ENCODE measurements at places on chromosomes 5 and 9.

DNA sequence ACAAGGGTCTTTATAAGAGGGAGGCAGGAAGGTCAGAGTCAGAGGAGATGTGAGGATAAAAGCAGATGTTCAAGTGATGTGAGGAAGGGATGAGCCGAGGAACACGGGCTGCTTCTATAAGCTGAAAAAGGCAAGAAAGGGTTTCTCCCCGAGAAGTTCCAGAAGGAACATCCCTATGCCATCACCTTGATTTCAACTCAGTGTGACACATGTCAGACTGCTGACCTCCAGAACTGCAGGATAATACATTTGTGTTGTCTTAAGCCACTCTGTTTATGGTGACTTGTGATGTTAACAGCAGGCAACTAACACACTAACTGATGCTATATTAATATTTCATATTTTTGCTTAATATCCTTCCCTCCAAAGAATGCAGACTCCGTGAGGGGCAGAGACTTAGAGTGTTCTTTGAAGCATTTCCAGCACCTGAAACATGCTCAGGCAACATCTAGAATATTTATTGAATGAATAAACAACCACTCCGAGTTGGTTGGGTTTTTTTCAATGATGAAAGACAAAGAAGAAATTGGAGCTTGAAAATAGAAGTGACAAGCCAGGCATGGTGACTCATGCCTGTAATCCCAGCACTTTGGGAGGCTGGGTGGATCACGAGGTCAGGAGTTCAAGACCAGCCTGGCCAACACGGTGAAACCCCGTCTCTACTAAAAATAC, 77.6 kb upstream of the ADRA1B start:
- DNase-seq: no peak

- no peak for DNase-seq
Measured at GRCh38 chr5:89711526-89711925, 698.0 kb downstream of the CETN3 start.

GRCh38 chr5:94690778-94691177, 72.3 kb downstream of the SLF1 start:
- no peak for DNase-seq

GRCh38 chr9:6645355-6646292, at the start of gene GLDC:
TSS of gene GLDC (minus strand) at chr9:6645729. CDS start at chr9:6645499, 230 bp downstream.
- peak; percentile 98 for DNase-seq

DNA sequence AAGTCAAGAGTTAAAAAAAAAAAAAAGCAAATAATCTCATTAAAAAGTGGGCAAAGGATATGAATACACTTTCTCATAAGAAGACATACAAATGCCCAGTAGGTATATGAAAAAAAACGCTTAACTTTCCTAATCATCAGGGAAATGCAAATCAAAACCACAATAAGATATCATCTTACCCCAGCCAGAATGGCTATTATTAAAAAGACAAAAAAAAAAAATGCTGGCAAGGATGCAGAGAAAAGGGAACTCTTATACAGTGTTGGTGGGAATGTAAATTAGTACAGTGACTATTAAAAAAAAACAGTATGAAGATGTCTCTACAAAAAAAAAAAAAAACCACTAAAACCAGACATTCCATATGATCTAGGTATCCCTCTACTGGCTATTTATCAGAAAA, 79.4 kb downstream of the LPAR1 start:
- no peak for DNase-seq

- peak; percentile 62 for DNase-seq
Measured at GRCh38 chr5:139394123-139394653, 716 bp downstream of the PROB1 start.

GRCh38 chr9:127347831-127348776, 48.9 kb upstream of the SLC2A8 start:
- DNase-seq: no peak

DNA sequence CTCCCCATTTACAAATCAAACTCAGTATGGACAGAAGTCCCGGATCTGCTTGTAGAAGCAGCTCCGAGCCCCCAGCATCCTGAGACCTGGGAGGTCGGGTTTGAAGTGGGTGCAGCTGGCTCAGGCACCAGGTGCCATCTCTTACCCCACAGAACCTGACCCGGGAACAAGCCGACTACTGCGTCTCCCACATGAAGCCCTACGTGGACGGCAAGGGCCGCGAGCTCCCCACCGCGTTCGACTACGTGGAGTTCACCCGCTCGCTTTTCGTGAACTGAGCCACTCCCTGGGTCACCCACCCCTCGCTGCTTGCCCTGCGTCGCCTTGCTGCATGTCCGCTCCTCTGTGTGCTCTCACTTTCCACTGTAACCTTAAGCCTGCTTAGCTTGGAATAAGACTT, 23.6 kb downstream of the DYNC2I2 start:
- no peak for DNase-seq

DNA sequence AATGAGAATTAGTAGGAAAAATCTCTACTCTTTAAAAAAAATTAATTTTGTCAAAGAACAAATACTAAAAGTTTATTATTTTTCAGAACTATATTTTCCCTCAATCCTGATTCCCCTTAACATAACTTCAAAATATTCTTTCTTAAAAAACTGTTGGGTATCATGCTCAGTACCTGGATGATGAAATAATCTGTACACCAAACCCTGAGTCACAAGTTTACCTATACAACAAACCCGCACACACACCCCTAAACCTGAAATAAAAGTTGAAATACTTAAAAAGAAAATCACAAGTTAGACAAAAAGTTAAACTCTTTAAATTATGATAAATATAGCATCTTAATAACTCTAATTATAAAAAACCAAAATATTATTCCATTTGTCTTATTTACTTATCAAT, 812.3 kb downstream of the MAT2B start:
- no peak for DNase-seq

DNA sequence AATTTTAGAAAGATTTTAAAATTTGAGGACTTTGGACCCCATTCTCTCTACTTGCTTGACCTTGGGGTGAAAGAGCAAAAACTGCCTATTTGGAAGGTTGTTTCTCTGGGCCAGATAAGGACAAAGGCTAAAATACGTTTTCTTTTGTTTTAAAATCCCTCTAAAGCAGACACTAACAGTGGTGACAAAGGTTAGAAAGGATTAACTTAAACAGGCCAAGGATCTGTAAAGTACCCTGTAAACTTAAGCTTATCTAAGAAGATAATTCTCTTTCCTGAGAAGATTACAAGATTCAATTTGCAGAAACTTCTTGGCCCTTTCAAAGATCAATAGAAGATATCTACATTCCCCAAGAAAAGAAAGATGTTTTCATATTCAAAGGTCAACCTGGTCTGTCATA, 12.1 kb downstream of the TRPM6 start:
- DNase-seq: no peak

- no peak for DNase-seq
Measured at GRCh38 chr5:169778622-169779596, 141.8 kb downstream of the DOCK2 start.

DNA sequence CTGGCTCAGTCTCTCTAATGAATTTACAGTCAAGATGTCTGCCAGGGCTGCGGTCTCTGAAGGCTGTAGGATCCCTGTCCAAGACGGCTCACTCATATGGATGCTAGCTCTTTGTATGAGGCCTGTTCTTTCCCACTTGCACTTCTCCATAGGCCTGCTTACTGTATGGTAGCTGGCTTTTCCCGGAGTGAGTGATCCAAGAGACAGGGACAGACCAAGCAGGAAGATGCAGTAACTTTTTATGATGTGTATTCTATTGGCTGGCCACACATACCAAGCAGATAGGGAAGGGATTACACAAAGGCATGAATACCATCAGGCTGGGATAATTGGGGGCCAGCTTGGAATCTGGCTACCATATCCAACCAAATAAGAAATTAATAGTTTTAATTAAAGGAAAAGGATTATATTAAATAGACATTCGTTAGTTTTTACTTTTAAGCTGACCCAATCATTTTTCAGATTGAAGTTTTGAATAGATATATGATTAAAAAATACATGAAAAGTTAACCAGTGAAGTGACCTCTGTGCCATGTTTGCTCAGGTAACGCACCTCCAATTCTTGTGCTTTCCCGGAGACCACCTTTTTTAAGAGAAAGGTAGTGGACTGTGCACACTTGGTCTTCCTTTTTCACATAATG, 20.6 kb downstream of the NSD1 start:
- peak; percentile 26 for DNase-seq

DNA sequence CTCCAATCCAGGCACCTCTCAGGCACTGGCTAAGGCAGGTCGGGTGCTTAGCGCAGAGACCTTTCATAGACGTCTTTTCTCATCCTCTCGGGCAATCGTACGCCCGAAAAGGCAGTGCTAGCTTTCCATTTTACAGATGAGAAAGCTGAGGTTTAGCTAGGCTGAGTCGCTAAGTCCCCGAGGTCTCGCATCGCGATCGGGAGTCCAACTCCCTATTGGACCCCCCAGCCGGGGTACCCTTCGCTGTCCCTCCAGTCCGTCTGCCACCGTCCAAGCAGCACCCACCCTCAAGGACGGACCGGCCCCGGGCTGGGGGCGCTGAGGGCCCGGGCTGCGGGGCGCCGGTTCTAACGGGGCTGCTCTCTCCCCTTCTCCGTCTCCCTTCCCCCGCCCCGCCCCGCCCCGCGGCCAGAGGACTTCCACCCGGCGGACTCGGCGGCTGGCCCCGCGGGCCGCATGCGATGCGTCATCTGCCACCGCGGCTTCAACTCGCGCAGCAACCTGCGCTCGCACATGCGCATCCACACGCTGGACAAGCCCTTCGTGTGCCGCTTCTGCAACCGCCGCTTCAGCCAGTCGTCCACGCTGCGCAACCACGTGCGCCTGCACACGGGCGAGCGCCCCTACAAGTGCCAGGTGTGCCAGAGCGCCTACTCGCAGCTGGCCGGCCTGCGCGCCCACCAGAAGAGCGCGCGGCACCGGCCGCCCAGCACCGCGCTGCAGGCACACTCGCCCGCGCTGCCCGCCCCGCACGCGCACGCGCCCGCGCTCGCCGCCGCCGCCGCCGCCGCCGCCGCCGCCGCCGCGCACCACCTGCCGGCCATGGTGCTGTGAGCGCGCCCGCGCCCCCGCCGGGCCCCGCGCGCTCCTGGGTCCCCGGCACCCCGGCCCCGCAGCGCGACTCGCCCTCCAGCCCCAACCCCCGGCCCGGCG, 12.5 kb upstream of the EXOSC2 start:
- DNase-seq: peak; percentile 79

Data from ELF-1 (cell line).